Kidney epithelial cell (primary cell): ENCODE measurements at places on chromosomes 3 and 15.

DNA sequence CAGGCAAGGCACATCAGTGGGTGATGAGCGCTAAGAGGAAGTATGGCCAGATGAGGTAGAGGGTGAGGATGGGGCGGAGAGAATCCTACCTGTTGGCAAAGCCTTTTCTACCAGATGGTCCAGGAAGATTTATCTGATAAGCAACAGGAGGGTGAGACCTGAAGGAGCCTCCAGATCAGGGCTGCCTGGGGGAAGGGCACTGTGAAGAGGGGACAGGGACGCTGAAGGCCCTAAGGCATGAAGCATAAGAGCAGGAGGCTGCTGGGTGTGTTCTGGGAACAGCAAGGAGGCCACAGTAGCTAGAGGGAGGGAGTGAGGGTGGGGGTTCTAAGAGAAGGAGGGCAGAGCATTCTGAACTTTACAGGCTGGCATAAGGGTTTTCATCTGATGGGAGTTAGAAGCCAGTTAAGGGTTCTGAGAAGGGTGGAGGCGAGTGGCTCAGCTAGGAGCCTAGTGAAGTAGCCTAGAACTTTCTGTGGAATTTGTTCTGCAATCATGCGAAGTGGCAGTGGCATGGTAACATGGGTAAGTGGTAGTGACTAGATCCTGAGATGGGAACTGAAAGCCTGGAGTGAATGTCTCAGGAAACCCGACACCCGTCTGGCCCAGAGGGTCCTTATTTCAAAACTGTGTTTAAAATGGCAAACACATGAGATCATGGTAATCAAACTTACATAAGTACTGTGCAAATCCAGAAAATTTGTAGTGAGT is 29.9 kb downstream of the CGNL1 start:
- DNase-seq, result no peak

GRCh38 chr15:88865498-88866099 is 29.7 kb downstream of the HAPLN3 start:
- no peak for DNase-seq

DNA sequence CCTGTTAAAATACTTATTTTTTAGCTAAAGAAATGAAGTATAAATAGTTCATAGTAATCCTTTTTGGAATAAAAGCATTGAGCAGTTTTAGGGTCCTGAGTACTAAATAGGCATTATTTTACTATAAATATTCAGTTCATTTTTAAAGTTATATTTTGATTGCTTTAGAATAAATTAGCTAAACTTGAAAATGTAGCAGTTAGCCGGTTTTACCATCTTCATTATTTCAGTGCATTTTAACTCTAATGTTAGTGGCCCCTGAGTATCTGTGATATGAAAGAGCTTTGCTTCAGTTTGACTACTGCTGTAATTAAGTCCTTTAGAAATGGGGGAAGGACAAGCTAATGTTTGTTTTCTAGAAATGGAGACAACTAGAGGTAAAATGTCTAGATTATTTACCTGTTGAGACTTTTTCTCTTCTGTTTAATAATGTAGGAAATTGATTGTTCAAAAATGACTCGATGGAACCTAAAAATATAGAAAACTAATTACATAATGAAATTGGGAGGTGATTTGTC is 3.6 kb downstream of the SMC4 start:
- no peak for DNase-seq

DNA sequence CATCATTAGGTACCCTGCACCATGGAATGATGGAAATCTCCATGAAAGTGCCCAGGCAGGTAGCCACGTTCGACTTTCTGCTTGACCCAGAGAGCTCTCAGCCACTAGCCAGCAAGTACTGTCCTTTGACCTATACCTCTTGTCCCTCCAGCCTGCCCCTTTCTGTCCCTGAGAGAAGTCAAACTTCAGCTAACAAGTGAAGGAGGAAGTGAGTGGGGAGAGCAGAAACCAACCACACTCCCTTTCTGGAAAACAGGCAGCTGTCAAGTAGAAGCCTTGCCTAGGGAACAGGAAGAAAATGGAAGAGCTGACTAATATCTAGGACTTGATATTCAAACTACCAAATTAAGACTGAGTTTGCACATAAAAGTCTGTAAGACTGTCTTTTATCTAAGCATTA is 30.3 kb upstream of the FSTL1 start:
- no peak for DNase-seq

GRCh38 chr3:32646761-32647160 is 38.2 kb upstream of the CNOT10 start:
- no peak for DNase-seq

DNA sequence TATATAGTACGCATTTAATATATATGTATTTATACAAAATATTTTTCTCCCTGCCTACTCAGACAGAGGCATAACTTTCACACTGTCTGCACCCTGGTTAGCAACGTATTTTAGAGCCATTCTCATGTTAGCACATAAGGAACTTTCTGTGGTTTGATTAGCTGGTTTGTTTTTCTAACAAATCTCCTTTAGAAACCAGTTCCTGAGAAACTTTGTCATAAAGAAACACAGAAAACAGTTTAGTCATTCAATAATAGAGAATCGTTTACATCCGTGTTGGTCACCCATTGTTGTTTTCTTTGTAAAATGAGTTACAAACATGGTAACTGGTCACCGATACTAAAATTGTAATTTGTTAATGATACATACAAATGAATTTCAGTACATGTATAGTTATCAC is 5.9 kb upstream of the NGRN start:
- no peak for DNase-seq

GRCh38 chr3:11197484-11197883 is 43.2 kb downstream of the HRH1 start:
- DNase-seq, result no peak

DNA sequence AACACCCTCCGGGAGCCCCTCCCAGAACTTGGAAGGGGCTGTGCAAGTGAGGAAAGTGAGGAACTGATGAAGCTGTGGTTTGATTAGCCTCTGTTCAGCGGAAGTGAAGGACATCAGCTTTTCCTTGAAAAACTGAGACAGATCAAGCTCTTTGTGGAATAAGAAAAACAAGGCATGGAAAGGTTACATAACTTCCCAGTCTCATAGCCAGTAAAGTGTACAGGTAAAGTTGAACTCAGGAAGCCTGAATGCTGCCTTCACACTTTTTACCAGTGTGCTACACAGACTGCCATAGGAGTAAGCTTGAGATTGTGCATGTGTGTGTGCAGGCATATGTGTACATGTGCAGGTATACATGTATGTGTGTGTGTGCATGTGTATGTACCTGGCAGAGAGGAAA is 293.2 kb downstream of the FGF12 start:
- DNase-seq, result no peak

DNA sequence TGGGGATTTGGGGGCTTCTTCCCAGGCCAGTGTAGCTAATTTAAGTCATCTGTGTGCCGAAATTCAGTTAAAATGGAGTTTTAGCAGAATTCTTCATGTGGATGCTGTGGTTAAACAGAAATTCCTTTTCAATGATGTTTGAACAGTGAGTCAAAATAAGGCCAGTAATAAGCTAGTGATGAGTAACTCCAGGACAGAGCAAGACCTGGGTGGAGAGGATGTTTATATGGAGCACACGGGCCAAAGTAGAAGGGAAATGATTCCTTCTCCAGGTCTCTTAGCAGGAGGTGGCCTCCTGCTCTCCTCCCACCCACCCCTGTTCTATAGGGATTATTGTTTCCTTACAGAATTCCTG is 31.9 kb upstream of the UACA start:
- DNase-seq, result peak; percentile 92

DNA sequence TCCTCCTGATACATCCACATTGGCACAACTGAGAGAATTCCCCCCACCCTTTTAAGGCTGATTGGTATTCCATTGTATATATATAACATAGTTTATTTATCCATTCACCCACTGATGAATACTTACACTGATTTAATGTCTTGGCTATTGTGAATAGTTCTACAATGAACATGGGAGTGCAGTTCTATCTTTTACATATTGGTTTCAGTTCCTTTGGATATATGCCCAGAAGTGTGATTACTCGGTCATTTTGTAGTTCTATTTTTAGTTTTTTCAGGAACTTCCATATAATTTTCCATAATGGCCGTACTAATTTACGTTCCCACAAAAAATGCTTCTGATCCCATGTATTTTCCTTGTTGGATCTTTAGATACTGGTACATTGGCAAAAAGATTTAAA is 135.3 kb downstream of the FMN1 start:
- no peak for DNase-seq

GRCh38 chr3:6416049-6416661 is 444.8 kb upstream of the GRM7 start:
- no peak for DNase-seq

DNA sequence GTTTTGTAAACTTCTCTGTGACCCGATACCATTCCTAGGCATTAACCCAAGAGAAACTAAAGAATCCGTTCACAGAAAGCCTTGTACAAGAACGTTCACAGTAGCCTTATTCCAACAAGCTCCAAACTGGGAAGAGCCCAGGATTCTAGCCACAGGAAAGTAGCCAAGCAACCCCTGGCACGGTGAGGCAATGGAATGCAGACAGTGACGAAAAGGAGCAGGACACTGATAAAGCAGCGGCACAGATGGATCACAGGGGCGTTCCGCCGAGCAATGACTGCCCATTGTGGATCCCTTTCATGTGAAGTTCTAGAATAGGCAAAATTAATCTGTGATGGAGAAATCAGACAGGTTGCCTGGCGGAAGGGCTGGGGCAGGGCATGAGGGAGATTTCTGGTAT is 198.7 kb upstream of the CHRNA7 start:
- DNase-seq, result no peak

DNA sequence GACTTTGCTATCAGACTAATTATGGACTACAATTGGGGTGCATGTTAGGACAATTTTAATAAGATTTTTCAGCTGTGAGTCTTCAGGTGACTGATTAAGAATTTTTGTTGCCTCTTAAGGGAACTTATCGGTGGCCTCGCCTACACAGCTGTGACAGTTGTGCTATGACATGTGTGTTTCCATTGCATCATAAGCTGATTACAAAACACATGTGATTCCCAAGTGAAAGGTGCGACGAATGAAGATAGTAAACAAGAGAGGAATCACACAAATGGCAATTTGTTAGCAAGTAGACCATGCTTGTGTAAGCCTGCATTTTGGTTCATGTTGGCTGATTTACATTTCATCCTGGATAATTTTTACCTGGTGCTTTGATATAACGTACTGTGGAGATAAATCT is 8.3 kb downstream of the ROBO2 start:
- no peak for DNase-seq

- DNase-seq, result no peak
These were observed 28.7 kb downstream of the ALDH1L1 start for GRCh38 chr3:126151562-126152302.

- no peak for DNase-seq
These were observed 152.8 kb downstream of the TIGIT start for GRCh38 chr3:114446600-114446999.

DNA sequence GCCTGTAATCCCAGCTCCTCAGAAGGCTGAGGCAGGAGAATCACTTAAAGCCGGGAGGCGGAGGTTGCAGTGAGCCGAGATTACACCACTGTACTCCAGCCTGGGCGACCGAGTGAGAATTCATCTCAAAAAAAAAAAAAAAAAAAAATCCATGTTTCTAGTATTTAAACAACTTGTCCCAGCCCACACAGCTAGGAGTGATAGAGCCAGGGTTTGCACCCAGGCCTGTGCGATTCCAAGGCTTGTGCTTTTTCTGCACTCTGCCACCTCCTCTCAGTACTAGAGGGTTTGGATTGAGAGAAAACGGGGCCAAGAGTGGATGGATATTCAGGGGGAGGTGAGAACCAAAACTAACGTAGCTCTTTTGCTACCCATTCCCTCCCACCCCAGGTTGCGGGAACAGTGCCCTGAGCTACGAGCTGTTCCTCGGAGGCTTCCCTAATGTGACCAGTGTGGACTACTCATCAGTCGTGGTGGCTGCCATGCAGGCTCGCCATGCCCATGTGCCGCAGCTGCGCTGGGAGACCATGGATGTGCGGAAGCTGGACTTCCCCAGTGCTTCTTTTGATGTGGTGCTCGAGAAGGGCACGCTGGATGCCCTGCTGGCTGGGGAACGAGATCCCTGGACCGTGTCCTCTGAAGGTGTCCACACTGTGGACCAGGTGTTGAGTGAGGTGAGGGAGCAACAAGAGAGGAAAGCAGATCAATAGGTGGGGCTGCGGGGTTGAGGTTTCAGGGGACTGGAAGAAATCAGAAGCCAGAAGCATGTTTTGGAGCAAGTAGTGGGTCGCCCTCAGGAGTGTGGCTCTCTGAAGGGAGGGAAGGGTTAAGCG is 4.1 kb downstream of the CAMK2N2 start:
- DNase-seq, result no peak
